ENCODE measurements at places on chromosomes 6 and 20. TPM values are rescaled to one million over a fixed set of nuclear protein-coding genes. Genes with fewer than 3 reads are reported as not detected.

- no peaks in the 10 kb centered on the region for H3K27me3 ChIP-seq
- H3K27ac ChIP-seq, result no peak overlapping the region
- no peak overlapping the region for H3K4me3 ChIP-seq
- DNase-seq, result no peak
- H3K4me1 ChIP-seq, result peaks cover 15% of the 10 kb centered on the region
- no peaks in the 10 kb centered on the region for H3K36me3 ChIP-seq
Measured at GRCh38 chr20:43583133-43583864, 7.4 kb upstream of the IFT52 start.

DNA sequence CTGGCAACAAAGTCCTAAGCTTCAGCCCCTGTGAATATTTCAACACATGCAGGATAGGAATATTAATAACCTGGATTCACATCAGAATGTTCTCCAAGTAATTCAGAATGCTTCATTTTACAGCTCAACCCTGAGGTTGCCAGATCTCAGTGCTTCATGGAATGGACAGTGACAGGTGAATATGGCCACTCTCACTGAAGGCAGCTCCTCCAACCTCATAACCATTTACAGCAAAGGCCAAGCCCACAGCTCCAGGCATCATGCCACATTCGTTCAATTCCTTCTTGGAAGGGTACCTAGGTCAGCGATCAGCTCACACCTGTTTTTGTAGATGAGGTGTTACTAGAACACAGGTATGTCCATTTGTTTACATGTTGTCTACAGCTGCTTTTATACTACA, 17.1 kb downstream of the CLIC5 start:
- no peak overlapping the region for H3K4me3 ChIP-seq
- no peak for DNase-seq
- no peak overlapping the region for H3K27ac ChIP-seq
- no peaks in the 10 kb centered on the region for H3K4me1 ChIP-seq
- no peaks in the 10 kb centered on the region for H3K27me3 ChIP-seq
- H3K36me3 ChIP-seq, result no peaks in the 10 kb centered on the region

DNA sequence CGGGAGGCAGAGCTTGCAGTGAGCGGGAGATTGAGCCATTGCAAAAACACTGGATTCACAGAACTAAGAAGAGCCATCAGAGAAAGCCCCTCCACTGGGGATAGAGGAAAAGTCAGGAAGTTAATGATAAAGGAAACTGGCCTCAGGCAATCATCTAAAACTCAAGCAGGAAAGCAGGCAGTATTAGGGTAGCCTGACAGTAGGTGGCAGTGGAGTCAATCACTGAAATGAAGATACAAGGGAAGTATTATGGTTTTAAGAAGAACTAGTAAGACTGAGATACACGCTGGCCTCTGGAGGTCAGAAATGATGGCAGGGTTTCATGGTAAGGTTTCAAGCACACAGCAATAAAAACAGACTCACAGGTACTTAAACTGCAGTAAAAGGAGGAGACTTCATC, 578.3 kb downstream of the HACE1 start:
- no peaks in the 10 kb centered on the region for H3K27me3 ChIP-seq
- H3K36me3 ChIP-seq, result no peaks in the 10 kb centered on the region
- no peaks in the 10 kb centered on the region for H3K4me1 ChIP-seq
- no peak for DNase-seq

The IRF4 gene
- 3.7 TPM for total RNA-seq

The PNPLA1 gene
- 2.4 TPM for total RNA-seq

The COL11A2 gene
- total RNA-seq, result 8.8 TPM

The DYNLT2 gene
- total RNA-seq, result 15.4 TPM
